ENCODE measurements at places on chromosomes 5 and 9.

DNA sequence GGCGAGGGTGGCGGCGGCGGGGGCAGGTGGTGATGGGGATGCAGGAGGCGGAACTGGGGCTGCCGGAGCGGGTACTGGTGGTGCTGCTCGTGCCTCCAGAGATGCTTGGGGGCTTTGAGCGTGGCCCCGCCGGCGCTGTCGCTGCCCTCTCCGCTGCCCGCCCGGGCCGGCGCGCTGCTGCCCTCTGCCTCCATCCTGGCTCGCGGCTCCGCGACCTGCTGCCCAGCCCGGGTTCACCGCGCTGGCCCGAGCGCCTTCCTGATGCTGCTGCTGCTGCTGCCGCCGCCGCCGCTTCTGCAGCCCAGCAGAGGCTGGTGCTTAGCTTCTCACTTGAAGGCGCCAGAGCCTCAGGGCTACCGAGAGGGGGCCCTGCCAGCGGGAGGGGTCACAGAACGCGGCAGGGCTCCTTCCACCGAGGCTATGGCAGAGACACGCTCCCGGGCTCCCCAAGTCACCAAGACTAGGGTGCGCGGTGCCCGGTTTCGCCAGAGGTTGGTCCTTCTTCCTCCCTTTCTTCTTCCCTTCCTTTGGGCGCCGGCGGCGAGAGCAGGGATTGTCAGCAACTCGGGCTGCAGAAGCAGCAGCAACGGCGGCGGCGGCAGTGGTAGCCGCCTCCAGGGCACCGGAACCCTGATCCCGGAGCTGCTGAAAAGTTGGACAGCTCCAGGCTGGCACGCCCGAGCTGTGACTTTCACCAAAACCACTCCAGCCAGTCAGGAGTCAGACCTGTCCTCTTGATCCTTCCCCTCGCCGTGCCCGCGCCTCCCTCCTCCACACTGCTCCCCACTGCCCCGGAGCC, at the start of gene PDE4D:
TSS of gene PDE4D (minus strand) at position 298 of the 799 bp plus-strand sequence.
- peak; percentile 98 for ATAC-seq

GRCh38 chr5:178304761-178305645, 72.4 kb upstream of the PHYKPL start:
- ATAC-seq = no peak

DNA sequence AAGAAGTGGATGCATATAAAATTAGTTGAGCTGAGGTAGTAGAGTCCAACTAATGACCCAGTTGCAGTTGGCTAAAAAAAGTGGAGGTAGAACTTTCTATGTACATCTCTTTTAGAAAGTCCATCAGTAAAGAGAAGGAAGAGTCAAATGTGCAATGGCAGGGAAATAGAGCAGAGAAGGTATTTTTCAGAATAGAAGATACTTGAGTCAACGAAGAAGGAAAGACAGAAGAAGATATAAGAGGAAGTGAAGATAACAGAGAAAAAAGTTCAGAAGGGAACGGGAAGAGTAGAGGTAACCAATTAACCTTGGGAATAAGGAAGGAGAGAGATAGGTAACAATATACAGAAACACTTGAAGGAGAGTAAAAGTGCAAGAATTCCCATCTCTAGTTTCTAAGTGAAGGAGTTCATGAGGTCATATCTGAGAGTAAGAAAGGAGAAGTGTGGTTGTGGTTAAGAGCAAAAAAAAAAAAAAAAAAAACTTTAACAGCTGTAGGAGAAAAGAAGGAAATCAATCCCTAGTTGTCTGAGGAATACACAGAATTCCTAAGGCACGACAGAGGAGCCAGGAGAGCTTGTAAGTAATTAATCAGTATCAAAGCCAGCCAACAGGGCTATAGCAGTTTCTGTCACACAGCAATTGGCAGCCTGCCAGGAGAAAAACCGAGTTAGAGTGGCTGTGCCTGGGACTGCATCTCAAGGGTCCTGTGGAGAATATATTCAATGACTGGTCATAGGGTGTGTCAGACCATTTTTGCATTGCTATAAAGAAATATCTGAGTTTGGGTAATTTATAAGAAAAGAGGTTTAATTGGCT, 61.0 kb downstream of the ARL15 start:
- peak; percentile 78 for ATAC-seq

DNA sequence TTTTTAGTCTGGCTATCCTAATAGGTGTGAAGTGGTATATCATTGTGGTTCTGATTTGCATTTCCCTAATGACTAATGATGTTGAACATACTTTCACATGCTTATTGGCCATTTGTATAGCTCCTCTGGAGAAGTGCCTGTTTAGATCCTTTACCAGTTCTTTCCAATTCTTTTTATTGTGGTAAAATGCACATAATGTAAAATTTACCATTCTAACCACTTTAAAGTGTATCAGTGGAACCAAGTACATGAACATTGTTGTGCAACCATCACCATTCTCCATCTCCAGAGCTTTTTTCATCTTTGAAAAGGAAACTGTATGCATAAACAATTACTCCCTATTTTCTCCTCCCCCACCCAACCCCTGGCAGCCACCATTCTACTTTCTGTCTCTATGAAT, 95.4 kb downstream of the NRG2 start:
- ATAC-seq = no peak

DNA sequence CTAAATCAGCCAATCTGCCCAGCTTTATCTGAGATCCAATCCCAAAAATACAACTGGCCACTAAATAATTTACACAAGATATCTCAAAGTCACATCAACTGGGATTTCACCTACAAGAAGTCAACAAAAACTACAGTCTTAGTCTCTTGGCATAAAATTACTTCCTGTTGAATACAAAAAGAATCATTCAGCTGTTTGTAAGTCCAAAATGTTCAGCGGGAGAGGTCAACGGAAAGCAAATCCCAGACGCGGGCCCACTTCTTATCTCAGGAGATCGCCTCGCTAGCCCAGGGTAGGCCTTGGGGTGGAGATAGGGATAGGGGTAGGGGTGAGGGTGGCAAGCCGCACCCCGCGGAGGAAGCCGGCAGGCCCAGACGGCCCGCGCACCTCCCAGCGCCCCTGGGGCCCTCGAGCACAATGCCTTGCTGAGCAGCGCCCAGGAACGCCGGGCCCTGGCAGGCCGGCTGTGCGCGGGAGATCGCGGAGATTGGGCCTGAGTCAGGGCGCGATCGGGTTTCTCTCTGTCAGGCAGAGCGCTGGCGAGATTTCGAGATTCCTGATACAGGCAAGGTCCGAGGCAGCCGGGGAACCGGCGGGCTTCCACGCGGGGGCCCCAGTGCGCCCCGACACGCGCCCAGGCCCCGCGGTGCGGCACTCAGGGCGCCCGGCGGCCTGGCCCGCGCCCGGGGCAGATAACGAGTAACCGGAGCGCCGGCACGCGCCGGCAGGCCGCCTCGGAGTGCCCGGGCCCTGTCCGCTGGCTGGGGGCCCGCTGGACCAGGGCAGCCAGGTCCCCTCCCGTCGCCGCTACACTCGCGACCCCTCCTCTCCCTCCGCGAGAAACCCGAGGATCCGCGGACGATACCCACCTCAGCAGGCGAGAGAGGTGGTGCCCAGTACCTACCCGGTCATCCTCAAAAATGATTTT, 601 bp downstream of the HINT1 start:
- ATAC-seq = peak; percentile 71

DNA sequence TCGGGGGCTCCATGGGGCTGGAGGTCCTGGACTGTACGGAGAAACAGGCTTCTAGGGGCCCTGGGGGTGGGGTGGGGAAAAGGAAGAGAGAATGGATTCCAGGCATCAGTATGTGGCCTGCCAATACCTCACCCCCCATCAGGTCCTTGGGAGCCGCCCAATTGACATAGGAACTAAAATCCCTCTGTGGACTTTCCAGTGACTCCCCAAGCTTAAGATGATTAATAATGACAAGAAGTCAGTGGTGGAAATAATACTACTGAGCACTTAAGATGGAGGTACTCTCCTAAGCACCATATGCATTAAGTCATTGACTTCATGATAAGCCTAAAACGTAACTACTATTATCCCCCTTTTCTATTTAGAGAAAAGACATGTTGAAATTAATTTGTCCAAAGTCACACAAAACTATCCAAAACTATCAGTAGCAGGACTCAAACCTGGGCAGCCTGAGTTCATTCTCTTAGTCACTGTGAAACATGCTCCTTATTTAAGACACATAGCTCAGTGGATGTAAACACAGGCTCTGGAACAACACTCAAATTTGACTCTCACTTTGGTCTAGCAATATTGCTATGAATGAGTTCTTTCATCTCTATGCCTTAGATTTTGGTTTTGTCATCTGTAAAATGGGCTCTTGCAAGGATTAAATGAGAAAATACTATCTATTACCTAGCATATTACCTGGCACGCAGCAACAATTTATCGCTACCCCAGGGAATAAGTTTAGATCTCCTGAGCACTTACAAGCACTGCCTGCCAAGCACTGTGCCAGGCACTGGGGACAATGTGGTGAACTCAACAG, 9.5 kb downstream of the SPRY4 start:
- no peak for ATAC-seq

DNA sequence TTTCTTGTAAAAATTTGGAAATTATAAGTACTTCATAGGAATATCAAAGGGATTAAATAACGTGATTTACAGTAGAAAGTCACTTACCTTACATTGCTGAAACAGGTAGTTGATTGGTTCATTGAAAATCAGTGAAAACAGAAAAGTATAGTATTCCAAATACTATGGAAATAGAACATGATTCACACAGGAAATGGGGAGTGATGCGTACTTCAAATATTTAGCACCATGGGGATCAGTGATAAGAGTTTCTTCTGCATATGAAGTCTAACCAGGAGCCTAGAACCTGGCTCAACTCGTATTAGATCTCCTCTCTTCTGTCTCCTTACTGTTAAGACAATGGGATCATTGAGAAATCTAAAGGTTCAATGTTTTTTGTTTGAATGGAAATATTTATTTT, 133.3 kb downstream of the FAM174A start:
- no peak for ATAC-seq

GRCh38 chr5:32446630-32447029, 2.1 kb upstream of the ZFR start:
- no peak for ATAC-seq

DNA sequence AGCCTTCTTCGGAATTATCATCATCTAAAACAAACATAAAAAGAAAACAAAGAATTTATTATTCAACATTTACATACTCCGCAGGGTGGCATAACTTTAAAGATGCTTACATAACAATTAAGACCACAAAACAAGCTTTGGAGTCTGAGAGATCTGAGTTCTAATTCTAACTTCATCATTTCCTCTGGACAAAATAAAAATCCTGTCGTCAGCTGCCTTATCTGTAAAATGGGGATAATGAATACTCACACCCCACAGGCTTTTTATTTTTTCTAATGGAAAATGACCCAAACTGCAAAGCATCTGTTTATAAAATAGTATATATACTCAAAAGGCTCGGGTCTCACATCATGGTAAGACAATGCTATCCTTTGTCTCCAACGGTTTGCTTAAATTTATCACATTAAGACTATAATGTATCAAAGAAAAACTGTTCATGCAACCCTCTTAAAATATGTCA, 4.3 kb downstream of the ARRDC3 start:
- ATAC-seq = no peak

- ATAC-seq = peak; percentile 97
These were observed 88.8 kb upstream of the CTNNA1 start for GRCh38 chr5:138664276-138664943.

- peak; percentile 8 for ATAC-seq
These were observed 1.6 kb downstream of the PHYKPL start for GRCh38 chr5:178230879-178231538.

GRCh38 chr9:121748727-121749423, 97.4 kb downstream of the DAB2IP start:
- ATAC-seq = no peak

GRCh38 chr5:9046756-9047481, 499.0 kb downstream of the SEMA5A start:
- peak; percentile 74 for ATAC-seq

DNA sequence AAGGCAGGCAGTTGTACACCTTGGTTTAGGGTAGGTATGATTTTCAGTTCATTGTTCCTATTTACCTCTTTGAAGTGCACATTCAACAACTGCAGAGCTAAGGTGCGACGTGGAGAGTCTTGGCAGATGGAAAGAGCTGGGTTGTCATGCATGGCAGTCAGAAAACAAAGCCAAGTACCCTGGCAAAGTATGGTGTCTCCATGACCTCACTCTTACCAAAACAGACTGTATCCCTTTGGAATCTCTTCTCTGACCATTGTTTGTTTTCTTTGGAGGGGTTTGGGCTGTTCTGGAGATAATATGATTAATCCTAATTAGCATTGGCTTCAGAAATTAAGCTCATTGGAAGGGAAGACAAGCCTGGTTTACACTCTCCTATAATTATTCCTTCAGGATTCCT, 665.7 kb downstream of the DNAH5 start:
- ATAC-seq = no peak

- no peak for ATAC-seq
These were observed 91.1 kb upstream of the RUSC2 start for GRCh38 chr9:35398651-35399335.

GRCh38 chr5:27682600-27682999, 644.2 kb upstream of the CDH9 start:
- ATAC-seq = no peak

GRCh38 chr9:78567693-78568092, 270.8 kb downstream of the PSAT1 start:
- no peak for ATAC-seq

DNA sequence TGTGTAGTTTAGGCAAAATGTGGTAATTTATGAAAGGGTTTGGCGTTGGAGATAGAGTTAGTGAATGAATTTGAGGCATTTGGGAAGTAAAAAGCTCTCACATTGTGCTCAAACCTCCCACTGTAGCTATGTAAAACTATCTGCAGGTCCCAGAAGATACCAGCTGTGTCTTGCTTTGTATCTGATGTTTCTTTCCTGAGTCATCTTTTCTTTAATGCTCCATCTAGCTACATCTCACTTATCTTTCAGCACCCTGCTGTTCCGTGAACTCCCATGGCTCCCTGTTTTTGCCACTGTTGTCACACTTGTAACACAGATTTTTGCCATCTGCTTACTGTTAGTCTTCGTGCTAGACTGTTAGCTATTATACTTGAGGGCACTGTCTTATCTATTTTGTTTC, 253.1 kb downstream of the NPR3 start:
- ATAC-seq = no peak

DNA sequence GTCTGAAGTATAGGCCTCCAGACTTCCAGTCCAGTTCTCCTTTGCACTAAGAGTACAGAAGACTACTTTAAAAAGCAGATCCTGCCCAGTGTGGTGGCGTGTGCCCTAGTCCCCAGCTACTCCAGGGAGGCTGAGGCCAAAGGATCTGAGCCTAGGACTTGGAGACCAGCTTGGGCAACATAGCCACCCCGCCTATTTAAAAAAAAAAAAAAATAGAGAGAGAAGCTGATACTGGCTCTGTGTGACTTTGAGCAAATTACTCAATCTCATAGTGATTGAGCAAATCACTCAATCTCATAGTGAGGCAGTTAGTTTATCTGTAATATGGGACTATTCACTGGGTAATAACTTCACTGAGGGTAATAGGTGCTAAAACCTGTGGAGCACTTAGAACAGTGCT, 43.6 kb upstream of the KDM4C start:
- no peak for ATAC-seq

DNA sequence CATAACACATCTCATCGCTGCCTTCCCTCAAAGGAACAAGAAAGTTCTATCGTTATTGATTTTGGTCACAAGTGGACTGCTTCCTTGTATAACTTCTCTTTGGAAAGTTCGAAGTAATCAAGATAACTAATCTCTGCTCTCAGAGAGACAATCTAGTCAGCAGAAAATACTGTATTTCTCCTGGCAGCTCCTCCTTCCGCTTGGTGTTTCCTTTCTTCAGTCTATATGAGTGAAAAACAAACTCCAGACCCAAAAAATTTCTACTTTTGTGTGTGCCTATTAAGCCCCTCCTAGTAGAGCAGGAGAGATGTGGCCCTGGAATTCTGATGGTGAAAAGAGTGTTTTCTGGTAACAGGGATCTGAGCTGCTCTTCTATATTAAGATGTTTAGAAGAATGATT, 24.5 kb downstream of the OSTF1 start:
- no peak for ATAC-seq

- ATAC-seq = no peak
These were observed 2.8 kb downstream of the CMBL start for GRCh38 chr5:10304932-10305331.
